ENCODE measurements at places on chromosomes 4 and X. TPM values are rescaled to one million over a fixed set of nuclear protein-coding genes. Genes with fewer than 3 reads are reported as not detected.
A peak's percentile ranks its signal among the peaks of the same experiment; 100 is the strongest.

- no peak for DNase-seq
Measured at GRCh38 chr4:184481544-184481943, 7.2 kb upstream of the IRF2 start.

DNA sequence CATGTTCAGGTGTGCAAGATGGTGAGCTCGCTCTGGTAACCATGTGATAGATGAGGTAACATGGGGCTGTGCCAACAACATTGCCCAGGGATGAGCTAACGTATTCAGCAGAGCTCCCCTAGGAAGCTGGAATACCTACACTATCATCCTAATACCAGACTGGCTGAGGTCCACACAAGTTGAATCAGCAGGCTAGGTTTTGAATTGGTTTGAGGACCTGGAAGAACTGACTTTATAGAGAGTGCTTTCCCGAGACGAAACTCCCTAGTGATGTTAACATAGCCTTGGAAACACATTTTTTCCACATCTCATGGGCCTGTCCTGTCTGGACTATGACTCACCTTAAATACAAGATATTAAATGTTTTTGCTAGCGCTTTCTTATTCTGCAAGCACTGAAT, 56.7 kb downstream of the IGFBP7 start:
- DNase-seq, result no peak

DNA sequence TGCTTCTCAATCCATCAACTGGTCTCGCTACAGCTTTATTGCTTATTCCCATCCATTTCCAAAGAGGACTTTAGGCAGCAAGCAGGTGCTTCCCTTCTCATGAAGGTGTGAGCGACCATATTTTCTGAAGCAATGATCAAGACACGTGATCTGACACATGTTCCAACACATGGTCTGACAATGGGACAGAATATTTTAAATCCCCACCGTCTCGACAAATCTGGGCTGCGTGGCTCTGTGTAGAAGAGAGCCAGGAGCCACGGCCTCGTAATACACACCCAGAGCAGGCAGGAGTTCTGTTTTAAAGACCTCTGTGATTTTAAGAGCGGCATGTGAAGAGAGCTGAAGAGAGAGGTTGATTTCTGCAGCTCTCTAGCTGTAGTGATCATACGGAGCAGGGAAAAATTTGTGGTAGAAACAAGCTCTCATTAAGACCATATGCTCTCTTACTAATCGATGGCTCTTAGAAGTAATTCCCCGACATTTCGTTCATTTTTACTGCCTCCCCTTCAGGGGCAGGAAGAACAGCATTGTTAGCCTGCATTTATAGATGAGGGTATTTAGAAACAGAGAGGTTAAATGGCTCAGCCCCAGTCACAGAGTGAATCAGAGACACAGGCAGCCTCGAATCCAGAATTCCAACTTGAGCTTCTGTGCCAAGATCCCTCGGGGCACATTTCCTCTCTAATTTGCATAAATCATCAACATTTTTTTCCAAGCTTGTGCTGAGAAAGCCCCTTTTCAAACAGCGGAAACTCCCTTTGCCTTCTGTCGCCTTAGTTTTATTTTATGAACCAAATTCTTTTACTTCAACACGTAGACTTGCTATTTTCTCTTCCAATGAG, 91.0 kb upstream of the BCOR start:
- DNase-seq, result no peak

DNA sequence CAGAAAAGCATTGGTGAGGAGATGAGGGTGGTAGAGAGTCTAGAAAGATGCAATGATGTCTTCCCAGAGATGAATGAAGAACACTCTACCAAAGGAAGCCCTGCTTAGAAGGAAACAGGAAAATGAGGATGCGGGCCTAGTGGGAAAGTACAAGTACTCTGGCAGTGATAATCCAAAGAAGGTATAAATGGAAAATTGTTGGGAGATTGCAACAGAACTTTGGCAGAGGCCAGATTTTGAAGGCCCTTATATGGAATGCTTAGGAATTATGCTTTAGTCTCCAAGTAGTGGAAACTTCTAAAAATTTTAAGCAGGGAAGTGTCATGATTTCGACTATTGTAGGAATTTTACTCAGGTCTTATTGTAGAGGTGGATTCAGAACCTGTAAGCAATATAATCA, 11.0 kb downstream of the ARSJ start:
- DNase-seq, result no peak

DNA sequence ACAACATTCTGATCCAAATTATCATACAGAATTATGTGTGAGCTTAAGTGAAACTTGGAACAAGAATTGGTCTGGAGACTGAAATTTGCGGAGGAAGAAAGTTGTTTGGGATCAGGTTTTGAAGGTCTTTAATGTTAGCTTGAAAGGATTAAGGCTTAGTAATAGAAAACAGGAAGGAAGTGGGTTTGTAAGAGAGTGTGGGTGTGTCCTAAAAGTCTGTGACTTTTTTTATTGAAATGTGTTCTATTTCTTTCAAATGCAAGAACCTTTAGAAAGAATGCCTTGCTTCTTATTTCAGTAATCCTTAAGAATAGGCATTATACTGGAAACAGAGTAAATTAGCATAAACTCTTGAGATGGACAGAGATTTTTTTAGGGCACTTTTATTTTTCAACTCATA, 198.0 kb downstream of the GALNTL6 start:
- no peak for DNase-seq

DNA sequence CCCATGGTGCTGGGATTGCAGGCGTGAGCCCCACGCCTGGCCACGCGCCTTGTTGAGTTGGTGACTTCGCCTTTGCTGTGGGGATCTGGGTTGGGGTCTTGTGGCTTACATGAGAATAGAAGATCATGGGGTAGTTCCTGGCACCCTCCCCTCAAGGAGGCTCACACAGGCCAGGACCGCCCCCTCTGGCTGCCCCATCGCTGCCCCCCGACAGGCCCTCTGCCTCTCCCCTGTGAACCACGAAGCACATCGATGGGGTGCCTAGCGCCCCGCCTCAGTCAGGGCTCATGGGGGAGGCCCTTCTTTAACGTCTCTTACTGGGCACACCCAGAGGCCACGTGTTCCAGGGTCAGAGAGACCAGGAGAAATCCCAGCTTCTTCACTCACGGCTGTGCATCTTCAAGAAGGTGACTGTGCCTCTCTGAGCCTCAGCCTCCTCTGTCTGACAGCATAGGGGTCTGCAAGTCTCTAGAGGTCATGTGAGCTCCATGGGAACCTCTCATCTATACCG, 23.6 kb upstream of the SPON2 start:
- DNase-seq, result no peak

GRCh38 chr4:157048248-157048647, 27.7 kb upstream of the GLRB start:
- DNase-seq, result peak; percentile 32

DNA sequence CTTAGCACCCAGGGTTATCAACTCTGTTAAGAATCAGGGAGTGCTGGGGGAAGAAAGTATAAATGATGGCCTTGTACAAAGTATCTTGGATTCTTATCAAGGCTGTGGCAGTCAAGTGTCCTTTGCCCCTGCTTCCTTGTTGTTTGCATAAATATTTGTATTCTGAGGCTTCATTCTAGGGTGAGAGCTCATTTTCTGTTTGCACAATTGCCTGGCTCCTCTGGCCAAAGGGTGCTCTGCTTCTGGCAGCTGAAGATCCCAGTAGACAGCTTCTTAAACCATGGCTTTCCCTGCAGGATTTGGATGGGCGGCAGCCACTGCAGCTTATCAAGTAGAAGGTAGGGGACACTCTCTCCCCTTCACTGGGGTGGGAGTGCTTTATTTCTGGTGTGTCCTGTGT, at the start of gene GBA3:
Gene GBA3 (plus strand): TSS at position 202 of the 400 bp plus-strand sequence.
- DNase-seq, result no peak

DNA sequence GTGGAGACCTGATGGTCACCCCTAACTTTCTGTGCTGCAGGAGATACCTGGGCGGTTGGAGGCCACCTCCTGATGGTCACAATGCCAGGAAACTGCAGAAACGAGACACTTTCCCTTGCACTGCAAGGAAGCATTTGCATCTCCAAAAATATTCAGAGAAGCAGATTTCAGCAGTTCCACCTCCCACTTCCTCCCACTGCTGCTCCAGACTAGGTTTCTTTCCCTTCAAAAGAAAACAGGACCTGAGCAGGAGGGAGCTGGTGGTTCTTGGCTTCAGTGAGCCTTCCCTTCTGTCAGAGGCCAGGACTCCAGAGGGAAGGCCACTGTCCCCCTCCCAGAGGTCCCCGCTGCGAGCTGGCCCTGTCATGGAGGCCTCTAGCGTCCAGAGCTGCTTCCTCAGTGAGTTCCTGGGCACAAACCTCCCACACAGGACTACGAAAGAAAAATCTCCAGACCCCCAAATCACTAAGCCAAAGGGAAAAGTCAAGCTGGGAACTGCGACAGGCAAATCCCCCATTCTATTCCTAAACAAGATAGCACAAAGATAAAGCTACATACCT, 35.9 kb downstream of the GPM6B start:
- no peak for DNase-seq

Gene RNF150
- 3.2 TPM for total RNA-seq

Gene ARSJ
- 0.16 TPM for total RNA-seq

Gene BMPR1B
- 13.0 TPM for total RNA-seq

Gene CXCL1
- 4.2 TPM for total RNA-seq

Gene PTTG2
- total RNA-seq, result 1.2 TPM

Data from psoas muscle (tissue), 8 donors.